ENCODE measurements at places on chromosomes 7 and 10. TPM values are rescaled to one million over a fixed set of nuclear protein-coding genes. Genes with fewer than 3 reads are reported as not detected.

Gene AGR3
- not detected for total RNA-seq

Gene GRIFIN
- not detected for total RNA-seq

GRCh38 chr10:120368927-120369326 is 88.1 kb upstream of the PLPP4 start:
- no peaks in the 10 kb centered on the region for H3K27me3 ChIP-seq
- H3K27ac ChIP-seq: no peak overlapping the region
- no peaks in the 10 kb centered on the region for H3K36me3 ChIP-seq
- no peaks in the 10 kb centered on the region for H3K4me1 ChIP-seq
- DNase-seq: no peak
- H3K4me3 ChIP-seq: no peak overlapping the region

DNA sequence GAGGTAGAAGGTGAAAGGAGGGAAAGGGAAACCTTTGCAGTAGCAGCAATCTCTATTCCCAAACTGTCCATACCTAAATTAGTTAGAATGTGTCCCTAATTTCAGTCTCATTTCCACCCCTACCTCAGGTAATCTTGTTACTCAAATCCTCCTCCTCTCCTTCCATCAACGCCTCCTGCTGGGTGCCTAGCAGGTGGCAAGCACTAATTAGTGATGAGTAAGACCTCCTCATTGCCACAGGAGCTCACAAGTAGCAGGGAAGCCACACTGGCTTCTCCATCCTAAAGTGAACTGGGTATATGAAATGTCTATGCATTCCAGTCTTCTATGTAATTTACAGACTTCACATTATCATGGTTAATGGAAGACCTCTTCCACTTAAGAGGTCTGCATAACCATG is 25.7 kb upstream of the FAM133B start:
- no peak overlapping the region for H3K4me3 ChIP-seq
- H3K27me3 ChIP-seq: no peaks in the 10 kb centered on the region
- no peak for DNase-seq
- no peak overlapping the region for H3K27ac ChIP-seq
- peaks cover 39% of the 10 kb centered on the region for H3K36me3 ChIP-seq

DNA sequence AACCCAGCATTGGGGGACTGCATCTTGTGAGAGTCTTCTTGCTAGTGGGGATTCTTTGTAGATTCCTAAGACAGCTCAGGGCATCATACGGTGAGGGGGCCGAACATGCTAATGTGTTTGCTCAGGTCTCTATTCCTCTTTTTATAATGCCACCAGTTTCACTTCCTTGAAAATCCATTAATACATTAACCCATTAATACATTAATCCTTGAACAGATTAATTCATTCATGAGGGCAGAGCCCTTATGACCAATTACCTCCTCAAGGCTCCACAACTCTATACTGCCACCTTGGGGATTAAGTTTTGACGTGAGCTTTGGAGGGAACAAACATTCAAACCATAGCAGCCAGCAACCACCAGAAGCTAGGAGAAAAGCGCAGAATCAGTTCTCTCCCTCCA is 67.2 kb upstream of the POT1 start:
- no peak for DNase-seq
- no peaks in the 10 kb centered on the region for H3K4me1 ChIP-seq
- no peaks in the 10 kb centered on the region for H3K27me3 ChIP-seq
- no peak overlapping the region for H3K4me3 ChIP-seq

DNA sequence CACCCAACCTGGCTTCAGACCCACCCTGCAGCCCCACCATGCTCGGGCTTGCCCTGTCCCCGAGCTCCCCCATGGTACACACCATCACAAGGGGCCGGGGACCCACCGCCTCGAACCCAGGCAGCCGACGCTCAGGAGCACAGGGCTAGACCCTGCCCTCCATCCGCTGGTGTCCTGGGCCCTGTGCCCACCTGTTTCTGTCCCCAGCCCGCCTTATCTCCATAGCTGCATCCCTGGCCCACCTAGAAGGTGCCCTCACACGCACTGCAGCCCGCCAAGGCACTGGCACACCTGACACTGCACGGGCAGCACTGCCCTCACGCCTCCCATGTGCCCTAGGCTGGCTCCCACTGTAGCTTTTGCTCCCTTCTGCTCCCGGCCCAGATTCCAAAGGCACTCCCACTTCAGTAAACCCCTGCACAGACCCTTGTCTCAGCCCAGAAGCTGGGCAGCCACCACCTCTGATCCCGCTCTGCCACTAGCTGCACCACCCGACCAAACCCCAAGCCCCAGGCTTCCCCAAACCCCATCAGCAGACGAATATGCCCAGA is 17.1 kb downstream of the YKT6 start:
- no peaks in the 10 kb centered on the region for H3K4me1 ChIP-seq
- H3K36me3 ChIP-seq: peaks cover 4% of the 10 kb centered on the region
- DNase-seq: no peak
- no peaks in the 10 kb centered on the region for H3K27me3 ChIP-seq

- peaks cover 38% of the 10 kb centered on the region for H3K4me1 ChIP-seq
- no peak for DNase-seq
- peak overlapping the region; percentile 66 for H3K27ac ChIP-seq
- H3K36me3 ChIP-seq: no peaks in the 10 kb centered on the region
- no peaks in the 10 kb centered on the region for H3K27me3 ChIP-seq
Measured at GRCh38 chr10:132538031-132538789, 623 bp downstream of the INPP5A start.

DNA sequence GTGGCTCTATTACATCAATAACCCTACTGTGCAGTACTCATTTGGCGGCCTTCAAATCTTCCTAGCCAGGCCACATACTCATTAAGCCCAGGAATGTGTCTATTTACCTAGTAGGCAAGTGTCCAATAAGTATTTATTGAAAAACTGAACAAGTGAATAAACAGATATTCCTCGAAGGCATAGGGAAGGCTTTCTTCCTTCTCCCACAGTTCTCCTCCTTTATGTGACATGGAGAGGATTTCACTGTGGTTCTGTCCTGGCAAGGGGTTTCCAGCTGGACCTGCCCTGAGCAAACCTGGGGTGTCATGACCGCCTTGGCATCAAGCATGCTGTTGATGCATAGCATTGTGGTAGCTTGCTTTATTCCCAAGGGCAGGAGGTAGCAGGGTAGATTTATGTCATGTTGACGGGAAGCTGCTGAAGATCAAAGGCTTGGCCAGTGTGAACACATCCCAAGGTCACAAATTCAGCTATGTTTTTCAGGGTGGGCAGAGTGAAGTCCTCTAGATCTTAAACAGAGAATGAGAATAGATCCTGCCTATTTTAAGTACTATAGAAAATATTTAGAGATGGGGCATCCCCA is 195.1 kb downstream of the INHBA start:
- no peak for DNase-seq
- no peak overlapping the region for H3K4me3 ChIP-seq

GRCh38 chr7:117950601-117951260 is 77.5 kb upstream of the CTTNBP2 start:
- no peaks in the 10 kb centered on the region for H3K27me3 ChIP-seq
- no peak overlapping the region for H3K4me3 ChIP-seq
- no peaks in the 10 kb centered on the region for H3K36me3 ChIP-seq
- no peak for DNase-seq

GRCh38 chr7:155931396-155932085 is 119.3 kb upstream of the SHH start:
- no peak overlapping the region for H3K4me3 ChIP-seq
- DNase-seq: no peak
- H3K36me3 ChIP-seq: no peaks in the 10 kb centered on the region
- H3K27ac ChIP-seq: no peak overlapping the region
- H3K4me1 ChIP-seq: no peaks in the 10 kb centered on the region
- H3K27me3 ChIP-seq: peaks cover 5% of the 10 kb centered on the region

DNA sequence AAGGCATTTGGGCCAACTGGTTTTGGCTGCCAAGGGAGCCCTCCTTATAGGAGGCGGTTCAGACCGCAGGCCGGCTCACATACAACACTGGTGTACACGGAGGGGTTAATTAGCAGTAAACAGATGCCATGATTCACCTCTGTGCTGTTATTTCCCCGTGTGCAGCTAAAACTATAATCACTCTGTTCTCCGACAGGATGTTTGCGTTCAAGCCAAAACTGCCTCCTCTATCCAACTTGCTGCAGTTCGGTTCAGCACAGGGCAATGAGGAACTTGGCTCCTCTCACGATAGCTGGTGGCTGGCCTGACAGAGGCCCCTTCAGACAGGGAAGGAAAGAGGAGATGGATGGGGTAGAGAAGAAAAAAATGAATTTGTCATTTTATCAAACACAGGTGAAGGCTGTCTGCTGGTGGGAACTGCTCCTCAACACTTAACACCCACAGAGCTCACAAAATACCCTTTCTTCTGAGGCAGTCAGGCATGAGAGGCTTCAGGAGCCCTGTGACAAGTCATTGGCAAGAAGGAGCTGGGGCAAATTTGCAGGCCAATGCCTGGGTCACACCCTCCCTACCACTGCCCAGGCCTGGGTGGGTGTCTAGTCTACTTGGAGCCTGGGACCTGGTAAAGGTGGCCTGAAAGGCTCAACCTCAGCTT is 24.0 kb downstream of the KCNMA1 start:
- H3K4me3 ChIP-seq: no peak overlapping the region
- no peak overlapping the region for H3K27ac ChIP-seq
- no peaks in the 10 kb centered on the region for H3K36me3 ChIP-seq
- DNase-seq: no peak
- H3K4me1 ChIP-seq: no peaks in the 10 kb centered on the region

DNA sequence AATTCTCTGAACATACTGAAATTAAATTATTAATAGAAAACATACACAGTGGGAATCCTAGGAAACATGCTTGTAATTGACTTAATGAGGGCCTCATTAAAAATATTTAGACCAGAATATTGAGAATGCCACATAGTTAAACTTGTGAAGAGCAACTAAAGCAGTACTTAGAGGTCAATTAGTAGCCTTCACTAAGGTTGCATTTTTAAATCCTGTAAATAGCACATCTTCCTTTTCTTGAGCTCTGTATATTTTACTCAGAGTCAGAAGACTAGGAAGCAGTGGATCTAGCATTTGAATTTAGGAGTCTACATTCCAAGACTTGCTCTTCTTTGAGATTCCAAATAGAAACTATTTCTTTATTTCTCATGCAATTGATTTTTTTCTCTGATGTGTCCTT is 56.0 kb downstream of the GTF2I start:
- peaks cover 42% of the 10 kb centered on the region for H3K36me3 ChIP-seq
- DNase-seq: no peak
- no peaks in the 10 kb centered on the region for H3K4me1 ChIP-seq
- H3K27me3 ChIP-seq: no peaks in the 10 kb centered on the region

DNA sequence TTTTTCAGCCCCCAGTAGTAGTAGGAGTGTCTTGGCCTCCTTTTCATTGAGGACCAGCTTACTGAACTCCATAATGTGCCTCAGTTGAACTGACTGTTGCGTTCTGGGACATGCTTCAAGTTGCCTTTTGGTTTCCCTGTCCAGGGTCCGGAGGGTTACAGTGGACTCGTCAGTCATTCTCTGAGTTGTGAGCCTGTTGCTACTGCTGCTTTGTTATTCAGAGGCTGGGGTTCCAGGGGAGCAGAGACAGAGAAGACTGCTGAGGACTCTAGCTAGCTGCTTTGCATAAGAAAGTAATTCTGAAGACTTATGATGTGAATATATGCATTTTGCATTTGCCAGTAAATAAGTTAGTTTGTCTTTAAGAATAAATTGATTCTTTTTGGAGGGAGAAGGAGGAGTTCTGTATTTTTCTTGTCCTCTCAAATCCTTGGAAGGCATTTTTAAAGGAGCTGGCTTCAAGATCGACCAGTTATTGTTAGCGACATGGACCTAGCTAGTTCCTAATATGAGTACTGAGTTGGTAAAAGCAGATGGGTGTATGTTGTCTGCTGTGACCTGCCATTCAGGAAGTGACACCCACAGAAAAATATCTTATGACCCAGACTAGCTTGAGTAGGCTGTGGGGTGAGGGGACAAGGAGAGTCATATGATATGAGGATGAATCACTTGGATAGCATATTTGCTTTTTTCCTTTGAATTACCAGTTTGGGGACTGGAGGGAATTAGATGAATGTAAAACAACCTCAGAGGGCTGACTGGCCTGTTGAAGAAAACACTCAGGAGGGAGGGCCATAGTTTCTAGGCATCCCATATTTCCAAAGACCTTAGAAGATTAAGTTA is 8.3 kb downstream of the PI4K2A start:
- H3K36me3 ChIP-seq: peaks cover 8% of the 10 kb centered on the region
- H3K27me3 ChIP-seq: no peaks in the 10 kb centered on the region
- peaks cover 13% of the 10 kb centered on the region for H3K4me1 ChIP-seq
- peak; percentile 41 for DNase-seq
- peak overlapping the region; percentile 34 for H3K27ac ChIP-seq
- no peak overlapping the region for H3K4me3 ChIP-seq

All from CD4-positive, alpha-beta memory T cell (primary cell).